ENCODE measurements at places on chromosomes 7 and 10. TPM values are rescaled to one million over a fixed set of nuclear protein-coding genes. Genes with fewer than 3 reads are reported as not detected.

CNTNAP2 gene
- total RNA-seq: 0.70 TPM

GPR26 gene
- total RNA-seq: not detected

CRYGN gene
- 0.17 TPM for total RNA-seq

ZNF3 gene
- 29.3 TPM for total RNA-seq

DNA sequence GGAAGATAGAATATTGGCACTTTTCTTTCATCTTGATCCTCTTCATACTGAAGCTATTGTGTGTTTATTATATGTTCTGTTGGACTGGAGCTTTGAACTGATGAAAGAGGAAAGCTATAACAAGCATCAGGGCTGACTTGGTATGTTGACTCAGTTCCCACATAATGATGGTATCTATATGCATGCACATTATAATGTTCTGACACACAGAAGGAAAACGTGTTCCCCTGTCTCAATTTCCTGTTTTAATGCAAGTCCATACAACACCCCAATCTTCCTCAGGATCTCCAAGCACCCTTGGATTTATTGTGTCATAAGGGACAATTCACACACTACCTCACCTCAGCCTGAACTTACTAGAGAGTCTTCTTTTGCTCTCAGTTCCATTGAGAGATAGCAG lies 8.3 kb upstream of the WASL start:
- no peaks in the 10 kb centered on the region for H3K27me3 ChIP-seq
- H3K36me3 ChIP-seq: no peaks in the 10 kb centered on the region
- no peak for DNase-seq
- H3K4me3 ChIP-seq: no peak overlapping the region
- peak overlapping the region; percentile 72 for H3K27ac ChIP-seq

DNA sequence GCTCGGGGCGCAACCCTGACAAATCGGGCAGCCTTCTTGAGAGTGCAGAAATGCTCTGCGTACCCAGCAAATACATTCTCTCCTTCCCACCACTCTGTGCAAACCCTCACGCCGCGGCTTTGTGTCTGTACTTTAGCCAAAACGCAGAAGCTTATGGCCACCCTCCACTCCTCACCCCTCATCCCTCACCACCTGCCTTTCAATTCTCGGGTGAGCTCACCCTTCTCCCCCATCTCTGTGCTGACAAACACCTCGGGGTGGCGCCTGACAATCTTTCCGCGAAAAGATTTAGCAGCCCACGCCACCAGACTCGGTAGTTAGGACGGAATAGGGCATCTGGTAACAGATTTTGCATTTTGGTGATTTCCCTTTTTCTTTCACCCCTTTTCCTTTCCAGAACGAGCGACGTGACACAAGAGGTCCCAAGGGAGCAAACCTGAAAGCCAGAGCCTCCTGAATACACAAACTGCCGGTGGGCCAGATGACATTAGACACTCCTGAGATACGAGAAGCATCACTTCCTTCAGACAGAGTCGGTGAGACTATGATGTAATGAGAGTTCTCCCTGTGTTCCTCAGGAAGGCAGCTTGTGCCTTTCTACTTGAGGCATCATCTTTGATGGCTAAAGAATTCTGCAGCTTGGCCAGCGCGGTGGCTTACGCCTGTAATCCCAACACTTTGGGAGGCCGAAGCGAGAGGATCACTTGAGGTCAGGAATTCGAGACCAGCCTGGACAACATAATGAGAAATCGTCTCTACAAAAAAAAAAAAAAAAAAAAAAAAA lies 671 bp upstream of the ATAD1 start:
- H3K36me3 ChIP-seq: peaks cover 6% of the 10 kb centered on the region
- H3K27me3 ChIP-seq: no peaks in the 10 kb centered on the region
- H3K27ac ChIP-seq: peak overlapping the region; percentile 90
- DNase-seq: peak; percentile 73

DNA sequence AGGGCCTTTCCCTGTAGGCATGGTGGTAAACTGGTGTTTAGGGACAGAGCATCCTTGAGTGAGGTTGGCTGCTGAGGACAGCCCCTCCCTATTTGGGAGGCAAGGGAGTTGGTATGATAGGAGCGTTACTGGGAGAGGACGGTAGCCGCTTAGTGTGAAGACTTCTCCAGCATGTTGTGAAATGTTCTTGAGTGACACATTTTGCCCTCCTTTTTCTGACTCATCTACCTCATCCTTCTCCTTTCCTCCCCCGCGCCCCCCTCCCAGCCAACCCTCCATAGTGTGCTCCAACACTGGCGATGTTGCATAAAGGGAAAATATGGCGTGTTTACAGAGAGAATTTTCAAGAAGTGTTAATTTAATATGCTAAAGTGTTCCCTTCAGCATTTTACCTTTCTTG lies 645.0 kb upstream of the GALNT17 start:
- H3K27me3 ChIP-seq: no peaks in the 10 kb centered on the region
- H3K4me1 ChIP-seq: no peaks in the 10 kb centered on the region
- H3K36me3 ChIP-seq: no peaks in the 10 kb centered on the region
- no peak overlapping the region for H3K27ac ChIP-seq
- no peak overlapping the region for H3K4me3 ChIP-seq

DNA sequence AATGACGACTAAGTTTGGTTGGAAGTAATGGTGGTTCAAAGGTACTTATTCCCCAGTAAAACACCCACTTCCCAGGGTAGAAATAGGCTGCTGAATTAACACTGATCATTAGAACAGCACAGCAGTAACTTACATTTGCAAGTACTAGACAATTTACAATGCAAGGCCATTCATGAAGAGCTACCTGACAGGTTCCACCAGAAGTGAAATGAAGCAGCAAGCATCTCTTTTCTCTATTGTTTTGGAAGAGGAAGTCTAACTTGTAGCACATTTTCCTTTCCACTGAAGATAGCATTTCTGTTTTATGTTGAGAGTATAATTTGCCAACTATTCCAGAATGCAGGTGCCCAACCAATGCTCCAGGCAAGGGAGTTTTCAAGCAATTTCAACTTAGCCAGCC lies 145.9 kb downstream of the CREB5 start:
- no peak for DNase-seq
- no peaks in the 10 kb centered on the region for H3K27me3 ChIP-seq
- no peaks in the 10 kb centered on the region for H3K36me3 ChIP-seq
- no peak overlapping the region for H3K4me3 ChIP-seq
- peaks cover 3% of the 10 kb centered on the region for H3K4me1 ChIP-seq
- H3K27ac ChIP-seq: no peak overlapping the region

DNA sequence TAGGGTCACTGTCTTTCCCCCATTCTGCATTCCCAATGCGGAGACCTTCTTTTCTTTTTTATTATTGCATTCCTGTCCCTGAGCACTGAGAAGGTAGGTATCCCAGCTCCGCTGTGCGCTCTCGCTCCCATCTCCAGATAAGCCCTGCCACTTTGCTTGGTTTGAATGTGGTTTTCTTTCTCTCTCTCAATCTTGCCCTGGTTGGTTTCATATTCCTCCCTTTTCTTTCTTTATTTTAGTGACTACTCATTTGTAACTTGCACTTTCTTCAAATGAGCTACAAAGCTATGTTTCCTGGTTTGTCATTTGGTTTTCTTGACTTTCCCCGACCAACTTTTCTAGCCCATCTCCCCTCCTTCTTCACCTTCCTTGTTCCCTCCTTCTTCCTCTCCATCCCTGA lies 29.0 kb upstream of the HSPB1 start:
- H3K4me3 ChIP-seq: no peak overlapping the region
- peaks cover 10% of the 10 kb centered on the region for H3K4me1 ChIP-seq
- H3K27ac ChIP-seq: no peak overlapping the region
- H3K27me3 ChIP-seq: no peaks in the 10 kb centered on the region

DNA sequence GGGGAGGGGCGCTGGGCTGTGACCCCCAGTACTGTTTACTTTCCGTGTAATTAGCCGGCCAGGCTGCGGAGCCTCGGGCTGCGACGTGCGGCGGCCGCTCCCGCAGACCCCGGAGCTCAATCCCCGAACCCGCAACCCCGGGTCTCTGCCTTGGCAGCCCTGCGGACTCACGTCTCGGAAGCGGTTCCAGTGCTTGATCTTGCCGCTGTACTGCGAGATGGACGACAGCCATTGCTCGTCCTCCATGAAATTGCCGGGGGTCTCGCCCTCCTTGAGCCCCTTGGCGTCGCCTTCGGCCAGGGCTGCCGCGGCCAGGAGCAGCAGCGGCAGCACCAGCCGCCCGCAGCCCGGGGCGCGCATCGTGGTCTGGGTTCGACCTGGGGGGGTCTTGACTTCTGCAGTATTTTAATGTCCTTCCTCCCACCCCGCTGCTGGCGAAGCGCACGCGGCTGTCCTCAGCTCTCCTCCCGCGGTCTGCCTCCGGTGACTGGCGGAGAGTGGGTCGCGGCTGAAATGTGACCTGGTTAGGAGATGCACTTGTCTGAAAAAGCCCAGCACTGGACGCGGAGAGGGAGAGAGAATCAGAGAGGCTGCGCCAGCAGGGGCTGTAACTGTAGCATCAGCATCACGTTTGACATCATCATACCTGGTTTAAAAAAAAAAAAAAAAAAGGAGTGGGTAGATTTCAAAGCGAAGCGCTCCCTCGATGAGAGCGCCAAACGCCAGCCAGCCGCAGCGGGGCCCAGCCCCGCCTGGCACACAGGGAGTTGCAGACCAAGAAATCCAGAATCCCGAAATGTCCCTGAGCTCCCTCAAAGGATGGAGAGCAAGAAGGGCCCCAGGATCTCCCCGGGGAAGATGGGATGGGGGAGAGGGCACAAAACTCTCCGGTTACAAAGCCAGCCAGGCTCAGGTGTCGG lies at the start of gene SPOCK2:
Gene SPOCK2, minus strand, starts transcription at position 583 of the 920 bp plus-strand sequence. Its CDS starts 223 bp downstream, at position 360.
- peak within 1 kb of the TSS; percentile 89 for H3K27ac ChIP-seq
- H3K4me3 ChIP-seq: peak within 1 kb of the TSS; percentile 58
- H3K27me3 ChIP-seq: peaks cover 8% of the 10 kb centered on the region
- DNase-seq: peak; percentile 89
- no peaks in the 10 kb centered on the region for H3K36me3 ChIP-seq
- H3K4me1 ChIP-seq: peaks cover 56% of the 10 kb centered on the region

DNA sequence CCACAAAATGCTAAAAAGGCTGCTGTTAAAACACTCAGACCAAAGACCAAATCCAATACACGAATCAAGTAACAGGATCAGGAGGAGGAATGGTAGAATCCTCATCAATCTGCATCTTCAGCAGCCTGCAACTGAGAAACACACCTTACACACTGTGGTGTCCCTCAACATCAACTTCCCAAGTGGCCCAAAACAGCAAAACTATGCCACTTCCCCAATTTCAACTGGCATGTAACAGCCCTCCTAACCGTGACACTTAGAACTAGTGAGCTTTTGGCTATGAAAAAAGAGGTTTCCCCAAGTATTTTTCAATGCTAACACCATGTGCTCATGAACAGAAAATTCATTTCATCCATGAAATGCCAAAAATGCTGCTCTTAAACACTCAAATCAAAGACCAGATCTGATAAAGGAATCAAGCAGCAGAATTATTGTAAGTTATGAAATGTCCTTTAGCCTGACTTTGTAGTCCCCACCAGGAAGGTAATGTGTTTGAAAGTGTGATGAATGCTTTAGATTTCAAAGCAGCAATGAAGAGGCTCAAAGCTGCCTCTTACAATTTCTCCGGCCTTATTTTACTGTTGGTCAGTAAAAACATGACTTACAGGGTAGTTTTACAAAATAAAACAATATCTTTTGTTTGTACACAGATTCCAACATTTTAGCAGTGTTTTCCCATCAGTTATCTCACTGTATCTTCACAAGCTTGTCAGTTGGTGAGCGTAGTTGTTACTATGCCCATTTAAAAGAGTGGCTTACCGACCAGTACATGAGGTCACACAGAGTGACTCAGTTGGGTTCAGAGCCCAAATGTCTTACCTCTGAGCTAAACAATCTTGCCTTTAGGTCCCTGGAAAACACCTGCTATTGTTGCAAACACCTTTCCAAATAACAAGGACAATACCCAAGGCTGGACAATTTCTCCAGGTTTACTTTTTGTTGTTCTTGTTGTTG lies 65.7 kb upstream of the ASAH2 start:
- H3K36me3 ChIP-seq: no peaks in the 10 kb centered on the region
- H3K27ac ChIP-seq: no peak overlapping the region
- no peaks in the 10 kb centered on the region for H3K27me3 ChIP-seq
- no peak for DNase-seq

DNA sequence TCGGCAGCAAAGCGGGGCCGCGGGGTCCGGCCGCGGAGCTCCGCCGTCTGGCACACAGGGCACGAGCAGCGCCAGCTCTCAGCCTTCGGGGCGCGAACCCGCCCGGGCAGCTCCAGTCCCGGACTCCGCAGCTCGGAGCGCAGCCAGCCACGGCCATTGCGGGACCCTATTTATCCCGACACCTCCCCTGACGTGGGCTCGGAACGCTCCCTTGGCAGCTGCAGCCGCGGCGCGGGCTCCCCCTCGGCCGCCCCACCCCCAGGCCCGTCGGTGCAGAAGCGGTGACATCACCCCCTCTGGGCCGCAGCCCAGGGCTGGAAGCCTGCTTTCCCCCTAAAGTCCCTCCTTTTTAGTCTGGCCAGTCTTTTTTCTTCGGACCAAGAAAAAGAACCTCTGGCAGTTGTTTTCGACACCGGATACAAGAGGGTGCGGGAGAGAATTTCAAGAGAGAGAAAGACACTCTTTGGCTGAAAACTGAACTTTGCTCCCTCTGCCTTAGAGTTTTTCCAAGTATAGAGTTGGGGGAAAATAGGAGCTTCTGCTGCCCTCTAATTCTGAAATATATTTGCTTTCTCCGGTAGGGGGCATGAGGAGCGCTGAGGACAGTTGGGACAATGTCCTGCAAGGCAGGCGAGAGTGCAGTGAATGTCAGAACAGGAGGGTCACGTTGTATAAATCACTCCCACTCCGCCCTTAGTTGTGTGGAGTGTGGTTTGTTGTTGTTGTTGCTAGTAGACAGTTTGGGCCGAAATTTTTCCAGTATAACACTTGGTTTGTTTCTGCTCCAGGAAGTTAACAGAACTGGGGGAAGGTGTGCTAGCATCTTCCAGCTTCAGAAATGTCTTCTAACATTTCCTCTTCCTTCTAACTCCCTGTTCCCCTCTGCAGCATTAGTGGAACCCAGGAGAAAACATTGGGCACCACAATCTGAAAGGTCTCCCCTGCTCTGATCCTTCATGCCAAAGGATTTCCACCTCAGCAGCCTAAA lies at the start of gene SFRP4:
Gene SFRP4, minus strand, starts transcription at position 145 of the 988 bp plus-strand sequence. CDS start 280 bp downstream, outside the sequence.
- H3K27ac ChIP-seq: peak within 1 kb of the TSS; percentile 42
- peaks cover 82% of the 10 kb centered on the region for H3K27me3 ChIP-seq
- H3K36me3 ChIP-seq: no peaks in the 10 kb centered on the region
- H3K4me1 ChIP-seq: peaks cover 46% of the 10 kb centered on the region
- peak within 1 kb of the TSS; percentile 20 for H3K4me3 ChIP-seq

- H3K4me1 ChIP-seq: peaks cover 8% of the 10 kb centered on the region
- no peaks in the 10 kb centered on the region for H3K36me3 ChIP-seq
- DNase-seq: no peak
Observed at GRCh38 chr7:7221599-7222038, 39.3 kb downstream of the C1GALT1 start.

DNA sequence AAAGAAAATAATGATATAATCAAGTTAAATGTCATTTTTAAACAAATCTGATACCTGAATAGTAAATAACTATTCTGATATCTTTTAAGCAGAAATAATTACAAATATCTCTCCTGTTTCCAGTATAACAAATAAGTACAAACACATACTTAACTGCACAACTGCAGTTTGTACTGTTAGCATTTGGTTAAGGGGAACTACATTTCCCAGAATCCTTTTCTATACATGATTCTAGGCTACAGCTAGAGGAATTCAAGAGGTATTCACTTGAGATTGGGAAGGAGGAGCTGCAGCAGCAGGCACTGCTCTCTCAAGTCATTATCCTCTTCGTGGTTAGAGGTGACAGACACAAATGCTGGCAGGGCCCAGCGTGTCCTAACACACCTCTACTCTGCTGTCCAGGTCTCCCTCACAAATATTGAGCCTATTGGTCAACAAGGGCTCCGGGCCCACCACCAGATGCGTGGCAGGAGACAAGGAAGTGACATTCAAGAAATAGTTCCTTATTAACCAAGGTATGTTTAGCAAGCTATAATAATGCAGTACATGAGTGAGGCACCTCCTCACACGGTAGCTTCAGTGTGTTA lies 255.1 kb upstream of the MKLN1 start:
- DNase-seq: no peak
- H3K4me3 ChIP-seq: peak overlapping the region; percentile 23
- no peaks in the 10 kb centered on the region for H3K27me3 ChIP-seq
- H3K27ac ChIP-seq: peak overlapping the region; percentile 72
- peaks cover 4% of the 10 kb centered on the region for H3K36me3 ChIP-seq

Measured in spleen (tissue), 13 donors.